Fibroblast of gingiva (primary cell): ENCODE measurements at places on chromosomes 16 and 17.

- DNase-seq, result no peak
Measured at GRCh38 chr16:23282568-23282967, 19.5 kb upstream of the SCNN1B start.

DNA sequence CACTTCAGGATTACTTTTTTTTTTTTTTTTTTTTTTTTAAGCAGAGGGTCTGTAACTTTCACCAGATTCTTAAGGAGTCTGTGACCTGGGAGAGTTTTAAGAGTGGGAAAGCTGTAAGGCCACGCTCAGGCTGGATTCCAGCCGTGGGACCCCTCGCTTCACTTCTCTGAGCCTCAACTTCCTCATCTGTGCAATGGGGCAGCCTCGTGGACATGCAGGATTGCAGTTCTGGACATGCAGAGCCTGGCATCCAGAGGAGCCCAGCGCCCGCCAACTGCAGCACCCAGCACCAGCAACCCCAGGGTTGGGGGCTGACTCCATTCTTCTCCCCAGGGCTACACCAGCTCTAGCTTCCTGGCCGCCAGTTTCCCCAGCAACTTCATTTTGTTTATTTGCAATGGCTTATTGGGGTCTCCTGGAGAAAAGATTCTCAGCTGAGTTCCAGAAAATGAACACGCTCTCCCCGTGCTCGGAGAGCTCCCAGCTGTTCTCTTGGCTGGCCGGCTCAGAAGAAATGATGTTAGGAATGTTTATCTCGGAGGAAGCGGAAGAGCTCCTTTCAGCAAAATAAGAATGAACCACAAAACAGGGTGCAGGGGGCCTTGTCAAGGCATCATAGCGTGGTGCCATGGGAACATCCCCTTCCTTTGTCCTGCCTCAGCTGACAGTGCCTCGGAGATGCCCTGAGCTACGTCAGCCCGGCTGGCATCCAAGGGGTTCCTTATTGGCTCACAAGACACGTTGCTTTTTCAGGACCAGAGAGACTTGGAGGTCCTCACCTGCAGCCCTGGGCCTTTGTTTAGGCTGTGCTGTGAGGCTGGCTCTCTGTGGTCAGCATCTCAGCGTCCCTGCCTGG, 22.9 kb upstream of the ZCCHC14 start:
- DNase-seq, result no peak

DNA sequence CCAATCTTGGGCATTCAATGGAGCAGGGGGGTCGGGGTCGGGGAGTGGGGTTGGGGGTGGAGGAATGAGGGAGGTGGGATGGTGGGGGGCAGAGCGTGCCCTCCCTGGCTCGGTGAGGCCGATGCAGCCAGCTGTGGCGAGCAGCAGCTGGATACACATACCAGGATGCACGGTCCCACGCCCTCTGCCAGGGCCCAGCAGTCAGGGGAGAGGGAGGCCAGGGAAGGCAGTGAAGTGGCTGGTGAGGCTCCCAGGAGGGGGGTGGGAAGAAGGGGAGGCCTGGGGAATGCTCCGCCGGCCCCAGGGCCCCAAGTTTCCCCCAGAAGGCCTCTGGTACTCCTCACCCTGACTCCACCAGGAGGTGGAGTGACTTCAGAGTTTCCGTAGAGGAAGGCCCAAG, 77.6 kb upstream of the LHX1 start:
- DNase-seq, result no peak

- DNase-seq, result no peak
Measured at GRCh38 chr17:65598746-65599145, 37.3 kb upstream of the AXIN2 start.

DNA sequence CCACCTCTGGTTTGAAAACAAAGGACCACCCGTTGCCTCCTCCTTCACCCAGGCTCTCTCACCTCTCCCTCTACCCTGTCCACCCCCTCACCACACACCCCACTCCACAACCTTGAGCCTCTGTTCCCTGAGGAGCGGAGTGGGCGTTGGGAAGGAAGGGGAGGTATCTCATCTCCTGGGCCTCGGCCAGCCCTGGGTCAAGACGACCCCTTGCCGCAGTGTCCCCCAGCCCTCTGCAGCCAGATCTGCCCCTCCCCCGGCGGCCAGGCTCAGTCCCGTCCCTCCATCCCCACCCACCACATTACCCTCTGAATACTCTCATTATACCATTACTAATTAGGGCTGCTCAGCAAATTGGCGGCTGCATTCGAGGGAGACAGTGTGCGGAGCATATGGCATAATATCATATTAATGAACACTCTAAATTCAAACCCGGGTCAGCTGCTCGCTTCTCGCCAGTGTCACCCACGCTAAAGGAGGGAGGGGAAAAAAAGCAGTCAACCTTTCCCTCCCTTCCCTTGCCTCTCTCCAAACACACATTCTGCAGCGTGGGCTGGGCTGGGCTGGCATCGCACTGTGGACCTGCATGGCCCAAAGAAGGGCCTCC, 123.2 kb upstream of the LHX1 start:
- DNase-seq, result no peak

GRCh38 chr17:66652840-66653507, 181.9 kb upstream of the CACNG5 start:
- no peak for DNase-seq

DNA sequence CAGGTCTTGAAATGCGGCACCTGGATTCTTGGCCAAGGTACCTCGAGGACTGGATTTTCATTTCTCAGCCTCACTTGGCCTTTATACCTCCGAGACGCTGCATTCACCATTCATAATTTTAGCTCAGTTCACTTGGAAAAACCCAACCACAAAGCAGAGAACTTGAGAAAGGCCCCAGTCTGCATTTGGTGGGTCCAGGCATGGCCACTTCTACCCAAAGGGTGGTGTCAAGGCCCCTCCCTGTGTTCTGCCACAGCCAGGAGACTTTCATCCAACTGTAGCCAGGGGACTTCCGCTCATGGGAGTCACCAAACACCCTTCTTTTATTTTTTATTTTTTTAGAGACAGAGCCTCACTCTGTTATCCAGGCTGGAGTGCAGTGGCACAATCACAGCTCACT, 14.7 kb upstream of the TVP23A start:
- no peak for DNase-seq

DNA sequence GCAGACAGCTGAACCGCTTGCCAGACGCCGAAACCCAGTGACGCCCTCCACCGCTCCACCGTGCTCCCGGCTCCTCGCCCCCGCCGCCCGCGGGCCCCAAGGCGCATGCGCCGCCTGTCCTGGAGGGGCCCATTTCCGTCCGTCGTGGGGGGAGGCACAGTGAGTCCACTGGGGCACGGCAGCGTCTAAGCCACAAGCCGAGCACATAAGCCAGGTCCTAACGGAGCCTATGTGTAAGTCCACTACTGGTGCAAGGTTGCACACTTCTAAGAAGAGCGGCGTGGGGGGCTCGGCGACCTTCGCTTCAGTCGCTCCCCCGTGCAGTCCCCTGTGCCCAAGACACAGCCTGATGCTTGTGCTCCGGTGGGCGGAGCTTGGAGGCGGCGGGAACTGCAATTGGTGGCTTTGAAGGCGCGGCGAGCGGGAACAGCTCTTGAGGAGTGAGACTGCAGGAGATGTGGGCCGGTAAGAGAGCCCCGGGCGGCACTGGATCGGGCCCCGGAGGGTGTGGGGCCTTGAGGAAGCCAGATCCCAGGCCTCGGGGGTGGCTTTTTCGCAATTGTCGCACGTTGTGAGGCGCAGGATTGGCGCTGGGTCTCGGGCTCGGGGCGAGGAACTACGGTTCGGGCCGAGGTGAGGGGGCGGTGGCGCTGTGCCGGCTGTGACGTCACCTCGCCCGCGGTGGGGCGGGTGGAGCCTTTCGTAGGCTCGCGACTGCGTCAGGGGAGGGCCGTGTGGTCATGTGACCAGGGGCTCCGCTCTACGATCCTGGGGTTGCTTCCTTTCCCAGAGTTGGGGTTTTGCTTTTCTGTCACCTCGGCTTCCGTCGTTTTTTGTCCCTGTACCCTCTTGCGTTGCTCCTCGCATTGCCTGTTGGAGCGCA, at the start of the genes CENPN and CMC2:
Gene CENPN (plus strand): TSS at position 402 of the 883 bp plus-strand sequence. CDS start 4,726 bp downstream, outside the sequence.
Gene CMC2 (minus strand): TSS at position 73 of the 883 bp plus-strand sequence. CDS start 9,491 bp downstream, outside the sequence.
- DNase-seq, result peak; percentile 100

GRCh38 chr16:14325502-14326401, 254.6 kb downstream of the MRTFB start:
- no peak for DNase-seq

DNA sequence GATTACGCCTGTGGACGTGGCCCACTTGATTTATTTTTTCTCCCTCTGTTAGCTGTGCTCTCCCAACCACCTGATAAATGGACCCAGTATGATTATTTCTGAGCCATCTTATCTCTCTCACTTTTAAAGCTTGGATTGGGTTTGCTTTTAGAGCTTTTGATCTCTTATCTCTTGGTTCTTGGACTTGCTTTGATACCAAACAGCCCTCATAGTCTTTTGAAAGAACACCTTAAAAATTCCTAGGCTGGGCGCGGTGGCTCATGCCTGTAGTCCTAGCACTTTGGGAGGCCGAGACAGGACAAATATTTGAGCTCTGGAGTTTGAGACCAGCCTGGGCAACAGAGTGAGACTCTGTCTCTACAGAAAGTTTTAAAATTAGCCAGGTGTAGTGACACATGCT, 25.8 kb downstream of the SMTNL2 start:
- DNase-seq, result no peak

DNA sequence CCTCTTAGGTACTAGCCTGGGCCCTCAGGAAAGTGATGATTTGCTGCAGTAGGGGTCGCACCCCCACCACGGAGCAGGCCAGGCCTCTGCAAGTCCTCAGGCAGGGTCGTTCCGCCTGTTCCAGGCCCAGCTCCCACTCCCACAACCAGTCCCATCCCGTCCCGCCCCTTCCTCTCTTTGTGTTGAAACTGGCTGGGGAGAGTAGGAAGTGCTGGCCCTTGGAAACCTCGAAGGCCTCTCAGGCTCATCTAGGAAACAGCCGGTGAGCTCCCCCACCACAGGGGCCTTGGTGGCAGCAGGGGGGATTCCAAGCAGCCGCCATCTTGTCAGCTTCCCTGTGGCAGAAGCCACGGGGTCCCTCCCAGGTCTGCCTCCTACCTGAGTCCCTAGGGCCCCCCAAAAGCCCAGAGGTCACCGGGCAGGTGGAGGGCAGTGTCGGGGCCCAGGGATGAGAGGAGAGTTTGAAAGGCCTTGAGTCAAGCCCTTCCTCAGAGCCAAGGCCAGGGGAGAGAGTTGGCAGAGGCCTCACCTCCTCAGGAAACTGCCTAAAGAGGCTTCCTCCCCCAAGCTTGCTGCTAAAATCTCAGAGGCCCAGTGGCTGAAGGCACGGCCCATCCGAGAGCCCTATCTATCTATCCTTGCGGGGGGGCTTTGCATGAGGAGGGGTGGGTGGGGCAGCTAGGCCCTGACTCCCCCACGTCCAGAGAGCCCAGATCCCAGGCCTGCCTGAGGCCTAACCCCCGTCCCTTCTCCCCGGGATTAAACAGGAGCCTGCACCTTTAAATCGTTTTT, 22.2 kb downstream of the MMP15 start:
- DNase-seq, result no peak

DNA sequence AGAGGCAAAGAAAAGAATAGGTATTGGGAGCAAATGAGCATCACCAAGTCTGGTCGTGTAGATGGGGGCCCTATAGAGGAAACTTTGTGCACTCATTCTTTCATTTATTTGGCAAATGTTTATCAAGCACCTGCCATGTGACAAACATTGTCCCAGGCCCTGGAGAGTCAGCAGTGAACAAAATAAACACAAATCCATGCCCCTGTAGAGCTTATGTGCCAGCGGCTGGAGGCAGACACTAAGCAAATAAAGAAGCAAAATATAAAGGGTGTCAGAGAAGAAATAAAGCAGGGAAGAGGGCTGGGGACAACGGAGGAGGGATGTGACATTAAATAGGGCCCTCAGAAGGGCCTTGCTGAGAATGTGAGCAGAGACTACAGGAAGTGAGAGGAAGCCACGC, 45.5 kb downstream of the KATNIP start:
- no peak for DNase-seq
